ENCODE measurements at places on chromosomes 7 and 10. TPM values are rescaled to one million over a fixed set of nuclear protein-coding genes. Genes with fewer than 3 reads are reported as not detected.

GRCh38 chr7:116052006-116052405, 21.4 kb upstream of the TFEC start:
- no peaks in the 10 kb centered on the region for H3K36me3 ChIP-seq
- H3K4me1 ChIP-seq = no peaks in the 10 kb centered on the region
- H3K4me3 ChIP-seq = no peak overlapping the region
- no peak for DNase-seq

DNA sequence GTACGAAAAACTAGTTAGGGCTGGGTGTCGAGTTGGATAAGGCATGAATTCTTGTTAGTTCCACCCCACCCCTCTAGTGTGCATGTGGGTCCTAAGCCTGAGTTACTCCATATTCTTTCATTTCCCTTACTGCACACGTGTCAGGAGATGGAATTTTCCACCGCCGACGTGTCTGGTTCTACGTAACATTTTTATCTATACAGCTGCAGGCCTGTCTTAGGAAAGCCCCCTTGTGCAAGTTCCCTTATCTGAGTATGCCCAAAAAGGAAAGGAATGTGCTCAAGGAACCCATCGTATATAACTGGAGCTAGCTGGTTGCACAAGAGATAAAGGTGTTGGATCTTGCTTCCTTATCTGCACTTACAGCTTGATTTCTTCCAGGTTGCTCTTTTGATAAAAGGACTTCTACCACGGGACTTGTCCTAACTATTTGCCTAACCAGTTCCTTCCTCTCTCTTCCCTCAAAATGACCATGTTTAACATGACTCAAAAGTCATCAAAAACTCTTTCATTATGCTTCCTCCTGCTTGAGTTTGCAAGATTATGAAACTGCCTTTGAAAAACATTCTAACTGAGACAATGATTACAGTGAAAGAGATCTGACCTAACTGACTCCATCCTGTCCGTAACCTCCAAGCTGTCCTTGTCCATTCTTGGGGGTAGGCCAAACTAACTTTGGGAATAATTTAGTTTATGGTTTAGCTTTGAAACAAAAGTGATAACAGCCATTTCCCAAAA, 181.4 kb downstream of the AKR1D1 start:
- H3K27ac ChIP-seq = no peak overlapping the region
- no peak for DNase-seq
- H3K4me1 ChIP-seq = no peaks in the 10 kb centered on the region
- H3K27me3 ChIP-seq = no peaks in the 10 kb centered on the region
- no peak overlapping the region for H3K4me3 ChIP-seq
- H3K36me3 ChIP-seq = no peaks in the 10 kb centered on the region

The FAM25A gene
- not detected for polyA plus RNA-seq

- no peak overlapping the region for H3K4me3 ChIP-seq
- H3K4me1 ChIP-seq = peaks cover 25% of the 10 kb centered on the region
- H3K27ac ChIP-seq = peak overlapping the region; percentile 52
- no peaks in the 10 kb centered on the region for H3K36me3 ChIP-seq
- H3K27me3 ChIP-seq = no peaks in the 10 kb centered on the region
Measured at GRCh38 chr10:50577681-50578350, 45.9 kb downstream of the SGMS1 start.

GRCh38 chr7:2049782-2050510, 182.8 kb downstream of the MAD1L1 start:
- H3K4me1 ChIP-seq = peaks cover 5% of the 10 kb centered on the region
- no peak overlapping the region for H3K27ac ChIP-seq
- H3K36me3 ChIP-seq = peaks cover 8% of the 10 kb centered on the region
- H3K4me3 ChIP-seq = no peak overlapping the region
- H3K27me3 ChIP-seq = no peaks in the 10 kb centered on the region
- DNase-seq = no peak

GRCh38 chr10:75542084-75542483, 110.7 kb downstream of the LRMDA start:
- H3K4me1 ChIP-seq = no peaks in the 10 kb centered on the region
- no peak for DNase-seq

- DNase-seq = no peak
- no peak overlapping the region for H3K4me3 ChIP-seq
- H3K27ac ChIP-seq = no peak overlapping the region
- no peaks in the 10 kb centered on the region for H3K27me3 ChIP-seq
- H3K4me1 ChIP-seq = no peaks in the 10 kb centered on the region
Measured at GRCh38 chr10:88179831-88180230, 316.4 kb downstream of the PTEN start.

- H3K4me1 ChIP-seq = no peaks in the 10 kb centered on the region
- H3K27ac ChIP-seq = no peak overlapping the region
Measured at GRCh38 chr10:103820101-103821062, 35.0 kb downstream of the SH3PXD2A start.

GRCh38 chr7:44733708-44734481, 14.8 kb upstream of the ZMIZ2 start:
- H3K27me3 ChIP-seq = no peaks in the 10 kb centered on the region
- no peaks in the 10 kb centered on the region for H3K36me3 ChIP-seq
- H3K4me3 ChIP-seq = no peak overlapping the region
- DNase-seq = no peak

The PTPN12 gene
- polyA plus RNA-seq = 18.0 TPM

DNA sequence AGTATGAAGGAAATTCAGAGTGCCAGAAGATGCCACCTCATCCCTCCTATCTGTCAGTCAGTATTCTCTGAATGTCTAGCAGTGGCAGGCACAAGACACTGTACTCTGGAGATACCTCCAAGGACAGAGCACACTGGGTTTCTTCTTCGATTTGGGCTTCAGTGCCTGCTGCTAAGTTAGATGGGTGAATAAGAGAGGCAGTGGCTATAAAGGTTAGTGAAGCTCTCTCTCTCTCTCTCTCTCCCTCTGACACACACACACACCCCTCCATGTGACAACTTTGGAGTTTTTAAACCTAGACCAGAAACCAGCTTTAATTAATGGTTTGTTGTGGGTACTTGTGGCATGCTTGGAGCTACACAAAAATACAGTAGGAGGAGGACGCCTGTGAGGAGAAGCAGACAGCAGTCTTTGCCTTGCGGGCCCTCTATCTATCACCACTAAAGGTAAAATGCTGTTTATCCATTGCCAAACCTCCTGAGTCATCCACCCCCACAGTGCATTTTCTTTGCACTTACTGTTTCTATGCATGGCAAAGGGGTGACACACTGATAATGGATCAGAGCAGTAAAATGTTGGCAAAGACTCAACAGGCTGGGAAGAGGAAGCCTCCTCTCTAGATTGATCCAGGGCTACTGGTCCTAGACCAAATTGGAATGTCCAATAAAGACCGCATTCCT, 102.5 kb downstream of the TRIL start:
- peaks cover 17% of the 10 kb centered on the region for H3K27me3 ChIP-seq
- no peaks in the 10 kb centered on the region for H3K36me3 ChIP-seq
- DNase-seq = no peak
- no peak overlapping the region for H3K4me3 ChIP-seq
- peaks cover 11% of the 10 kb centered on the region for H3K4me1 ChIP-seq

DNA sequence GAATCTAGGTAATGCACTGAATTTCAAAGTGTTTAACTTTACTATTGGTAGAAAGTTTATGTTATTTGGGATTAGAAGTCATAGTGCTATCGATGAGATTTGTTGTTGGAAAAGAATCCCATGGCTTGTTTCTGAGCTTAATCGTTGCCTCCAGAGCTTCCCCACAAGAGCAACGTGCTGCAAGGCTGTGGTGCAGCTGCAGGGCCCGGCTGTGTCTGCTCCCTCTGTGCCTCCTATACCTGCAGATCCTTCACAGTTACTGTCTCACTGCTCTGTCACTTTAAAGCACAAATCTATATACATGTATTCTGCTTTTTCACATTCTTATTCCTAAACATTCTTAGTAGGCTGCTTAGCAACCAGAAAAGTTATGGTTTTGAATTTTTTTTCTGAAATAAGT, 826.6 kb upstream of the COBL start:
- H3K27ac ChIP-seq = no peak overlapping the region
- H3K27me3 ChIP-seq = no peaks in the 10 kb centered on the region
- no peaks in the 10 kb centered on the region for H3K4me1 ChIP-seq
- H3K36me3 ChIP-seq = no peaks in the 10 kb centered on the region

- H3K4me1 ChIP-seq = no peaks in the 10 kb centered on the region
- H3K36me3 ChIP-seq = no peaks in the 10 kb centered on the region
- no peak for DNase-seq
Measured at GRCh38 chr7:132782777-132783640, 206.7 kb upstream of the PLXNA4 start.

The NUTM2E gene
- 0.79 TPM for polyA plus RNA-seq

- no peaks in the 10 kb centered on the region for H3K4me1 ChIP-seq
- H3K36me3 ChIP-seq = no peaks in the 10 kb centered on the region
- H3K27ac ChIP-seq = no peak overlapping the region
- H3K27me3 ChIP-seq = no peaks in the 10 kb centered on the region
Measured at GRCh38 chr7:133755901-133756300, 371.2 kb upstream of the LRGUK start.

DNA sequence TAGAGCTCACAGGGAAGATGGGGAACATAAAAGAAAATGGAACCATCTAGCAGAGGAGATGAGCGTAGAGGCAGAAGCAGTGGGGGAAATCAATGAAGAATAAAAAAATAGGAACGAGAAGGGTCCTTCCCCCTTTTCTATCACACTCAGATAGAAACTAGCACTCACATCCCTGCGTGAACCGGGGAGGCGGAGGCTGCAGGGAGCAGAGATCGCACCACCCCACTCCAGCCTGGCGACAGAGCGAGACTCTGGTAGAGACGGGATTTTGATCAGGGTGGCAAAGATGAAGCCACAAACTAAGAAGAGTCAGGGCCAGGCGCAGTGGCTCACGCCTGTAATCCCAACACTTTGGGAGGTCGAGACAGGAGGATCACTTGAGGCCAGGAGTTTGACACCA, 64.7 kb upstream of the ECHDC3 start:
- peak; percentile 34 for DNase-seq
- no peaks in the 10 kb centered on the region for H3K27me3 ChIP-seq
- no peak overlapping the region for H3K4me3 ChIP-seq
- H3K36me3 ChIP-seq = no peaks in the 10 kb centered on the region

GRCh38 chr7:23211589-23211988, 29.7 kb downstream of the NUP42 start:
- no peaks in the 10 kb centered on the region for H3K36me3 ChIP-seq
- no peaks in the 10 kb centered on the region for H3K27me3 ChIP-seq
- no peak overlapping the region for H3K4me3 ChIP-seq
- no peaks in the 10 kb centered on the region for H3K4me1 ChIP-seq
- no peak overlapping the region for H3K27ac ChIP-seq
- DNase-seq = no peak

DNA sequence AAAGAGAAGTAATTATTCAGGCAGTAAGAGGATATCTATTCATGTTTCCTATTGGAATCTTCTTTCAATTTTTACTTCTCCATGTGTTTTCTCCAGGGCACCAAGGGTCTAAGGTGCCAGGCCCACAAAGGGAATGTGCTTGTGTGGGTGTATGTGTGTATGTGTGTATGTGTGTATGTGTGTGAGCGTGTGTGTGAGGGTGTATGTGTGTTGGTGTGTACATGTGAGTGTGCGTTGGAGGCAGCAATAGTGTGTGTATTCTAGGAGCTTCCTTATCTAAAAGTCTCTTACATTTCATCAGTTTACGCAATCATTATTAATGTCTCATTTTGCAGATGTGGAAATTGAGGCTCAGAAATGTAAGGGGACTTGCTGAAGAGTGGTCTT, 28.3 kb downstream of the RAMP3 start:
- H3K4me1 ChIP-seq = no peaks in the 10 kb centered on the region
- no peaks in the 10 kb centered on the region for H3K27me3 ChIP-seq
- no peaks in the 10 kb centered on the region for H3K36me3 ChIP-seq
- H3K27ac ChIP-seq = no peak overlapping the region
- DNase-seq = no peak

Data from B cell (primary cell).